ENCODE measurements at places on chromosomes 12 and 14. TPM values are rescaled to one million over a fixed set of nuclear protein-coding genes. Genes with fewer than 3 reads are reported as not detected.

The PKP2 gene
- total RNA-seq = 6.3 TPM

The CELA1 gene
- total RNA-seq = not detected

The PTCSC3 gene
- total RNA-seq = not detected

The CLEC2D gene
- 17.8 TPM for total RNA-seq

The LUM gene
- total RNA-seq = 4.4 TPM

The TMEM119 gene
- 0.94 TPM for total RNA-seq

The OR4K2 gene
- total RNA-seq = not detected

The GPD1 gene
- total RNA-seq = 23.8 TPM

The DDX11 gene
- 25.0 TPM for total RNA-seq

The CLEC4A gene
- 3.8 TPM for total RNA-seq

The SLC2A14 gene
- not detected for total RNA-seq

The LMO3 gene
- 492 TPM for total RNA-seq

The CRACR2A gene
- total RNA-seq = 1.9 TPM

The TCTN1 gene
- total RNA-seq = 60.1 TPM

The DPPA3 gene
- total RNA-seq = not detected

The FOS gene
- total RNA-seq = 24.7 TPM

The DIO2 gene
- 24.4 TPM for total RNA-seq

The CD27 gene
- total RNA-seq = 0.63 TPM

The KRT74 gene
- total RNA-seq = not detected

The VEZT gene
- 326 TPM for total RNA-seq

The CMKLR1 gene
- 1.3 TPM for total RNA-seq

The CLEC1B gene
- total RNA-seq = not detected

The NKX2-1 gene
- total RNA-seq = 1.6 TPM

The REP15 gene
- total RNA-seq = 4.7 TPM

The DUSP16 gene
- 11.0 TPM for total RNA-seq

The ABCB9 gene
- 42.3 TPM for total RNA-seq

The CLEC9A gene
- total RNA-seq = not detected
